ENCODE measurements at places on chromosomes 7 and 10. TPM values are rescaled to one million over a fixed set of nuclear protein-coding genes. Genes with fewer than 3 reads are reported as not detected.

IGFBP3 gene
- total RNA-seq, result 87.0 TPM

CELF2 gene
- total RNA-seq, result 110 TPM

OR9A2 gene
- total RNA-seq, result not detected

CDK13 gene
- total RNA-seq, result 51.4 TPM

RGS10 gene
- total RNA-seq, result 31.0 TPM

OR2A7 gene
- total RNA-seq, result 13.9 TPM

KLF14 gene
- not detected for total RNA-seq

PAX4 gene
- not detected for total RNA-seq

PPP1R17 gene
- total RNA-seq, result not detected

GNAT3 gene
- not detected for total RNA-seq

SPDYE2 gene
- not detected for total RNA-seq

FRG2B gene
- total RNA-seq, result not detected

SLC26A5 gene
- 1.9 TPM for total RNA-seq

NRF1 gene
- total RNA-seq, result 19.3 TPM

OR13A1 gene
- total RNA-seq, result not detected

CPA4 gene
- total RNA-seq, result not detected

LIPM gene
- not detected for total RNA-seq

SLC26A3 gene
- total RNA-seq, result not detected

CHST3 gene
- 15.6 TPM for total RNA-seq

HSPA12A gene
- 7.4 TPM for total RNA-seq

CHAT gene
- total RNA-seq, result not detected

CUZD1 gene
- total RNA-seq, result 0.78 TPM

SLC18A2 gene
- total RNA-seq, result 5.2 TPM

EPDR1 gene
- 70.3 TPM for total RNA-seq

OR6V1 gene
- total RNA-seq, result not detected
